ENCODE measurements at places on chromosomes 4 and X.

- peak; percentile 75 for DNase-seq
These were observed 24.8 kb downstream of the ZFYVE28 start for GRCh38 chr4:2393353-2394270.

- no peak for DNase-seq
These were observed 40.0 kb downstream of the PROM1 start for GRCh38 chr4:16043642-16044498.

DNA sequence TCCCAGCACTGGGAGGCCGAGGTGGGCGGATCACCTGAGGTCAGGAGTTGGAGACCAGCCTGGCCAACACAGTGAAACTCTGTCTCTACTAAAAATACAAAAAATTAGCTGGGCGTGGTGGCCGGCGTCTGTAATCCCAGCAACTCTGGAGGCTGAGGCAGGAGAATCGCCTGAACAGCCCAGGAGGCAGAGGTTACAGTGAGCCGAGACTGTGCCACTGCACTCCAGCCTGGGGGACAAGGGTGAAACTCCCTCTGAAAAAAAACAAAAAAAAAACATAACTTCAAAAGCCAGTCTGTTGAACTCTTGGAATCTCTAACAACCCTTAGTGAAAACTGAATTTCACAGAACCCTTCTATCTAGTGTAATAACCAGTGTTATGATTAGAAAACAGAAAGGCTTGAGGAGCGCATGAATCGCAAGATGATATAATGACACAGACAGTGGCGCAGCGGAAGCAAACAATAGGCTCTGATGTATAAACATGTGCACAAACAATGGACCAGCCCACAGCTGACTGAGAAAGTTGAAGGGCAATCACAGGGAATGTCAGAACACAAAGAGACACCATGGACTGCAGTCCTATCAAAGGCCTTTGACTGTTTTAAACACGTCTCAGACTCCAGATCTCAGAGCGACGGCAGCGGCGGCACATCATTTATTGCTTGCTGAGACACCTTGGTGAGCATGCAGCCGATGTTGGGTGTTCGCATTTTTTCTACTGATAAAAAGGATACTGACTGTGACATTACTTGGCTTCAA lies 81.6 kb downstream of the NSUN7 start:
- no peak for DNase-seq

DNA sequence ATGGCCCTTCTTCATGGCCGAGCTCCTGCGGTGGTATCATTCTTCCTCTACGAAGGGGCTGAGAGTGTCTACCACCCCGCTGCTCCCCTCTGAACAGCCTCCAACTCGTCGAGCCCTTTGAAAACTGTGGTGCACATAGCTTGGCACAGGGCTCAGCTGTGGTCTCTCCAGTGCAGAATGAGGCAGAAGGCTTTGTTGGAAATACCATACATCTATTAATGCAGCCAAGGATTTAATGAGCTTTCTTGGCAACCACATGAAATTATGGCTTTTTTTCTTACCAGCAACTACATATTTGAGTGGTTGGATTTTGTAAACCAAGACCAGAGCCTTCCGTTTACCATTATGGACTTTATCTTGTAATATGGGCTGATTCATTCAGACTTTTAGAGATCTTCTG lies 61.7 kb upstream of the CBR4 start:
- DNase-seq: no peak

DNA sequence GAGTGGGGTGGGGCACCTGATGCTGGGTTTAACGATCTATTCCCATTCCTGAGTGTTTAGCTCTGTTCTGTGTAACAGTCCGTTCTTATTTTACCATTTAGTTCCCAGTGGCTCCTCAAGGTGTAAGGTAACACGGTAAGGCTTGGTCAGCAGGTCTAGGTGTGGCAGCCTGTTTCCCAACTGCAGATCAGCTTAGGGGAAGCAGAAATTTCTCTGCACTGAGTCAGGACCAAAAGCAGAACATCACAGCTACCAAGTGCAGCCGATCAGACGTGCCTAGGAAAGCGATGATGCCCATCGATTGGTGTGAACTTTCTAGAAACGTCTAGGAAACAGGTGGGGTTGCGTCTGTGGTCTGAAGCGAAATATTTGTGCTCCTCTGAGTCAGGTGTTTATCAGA lies 240.1 kb downstream of the STIM2 start:
- no peak for DNase-seq

DNA sequence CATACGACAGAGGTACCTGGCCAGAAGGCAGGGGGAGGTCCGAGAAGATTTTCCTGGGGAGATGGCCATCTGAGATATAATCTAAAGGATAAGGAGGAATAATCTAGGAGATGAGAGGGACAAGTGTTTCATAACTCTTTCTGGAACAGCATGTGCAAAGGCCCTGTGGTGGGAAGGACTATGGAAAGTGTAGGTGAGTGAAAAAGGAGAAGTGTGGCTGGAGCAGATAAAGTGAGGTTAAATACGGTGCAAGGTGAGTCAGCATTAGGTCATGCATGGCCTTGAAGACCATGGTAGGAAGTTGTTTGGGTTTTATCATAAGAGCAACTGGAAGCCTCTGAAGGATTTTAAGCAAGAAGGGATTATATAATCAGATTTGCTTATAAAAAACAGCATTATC lies 34.6 kb upstream of the MTM1 start:
- DNase-seq: no peak

DNA sequence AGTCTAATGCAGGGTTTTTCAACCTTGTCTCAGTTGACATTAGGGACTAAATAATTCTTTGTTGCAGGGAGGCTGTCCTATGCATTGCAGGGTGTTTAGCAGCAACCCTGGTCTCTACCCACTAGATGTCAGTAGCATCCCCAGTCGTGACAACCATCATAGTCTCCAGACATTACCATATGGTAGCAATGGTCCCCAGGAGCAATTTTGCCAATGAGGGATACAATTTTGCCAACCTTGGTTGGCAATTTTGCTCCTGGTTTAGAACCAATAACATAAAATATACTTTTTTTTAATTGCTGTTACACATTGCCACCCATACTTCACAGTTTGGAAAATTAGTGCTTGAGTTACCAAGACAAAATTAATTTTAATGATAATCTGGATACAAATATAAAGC lies 6.0 kb downstream of the EREG start:
- DNase-seq: peak; percentile 48

- DNase-seq: no peak
These were observed 180.3 kb upstream of the PPARGC1A start for GRCh38 chr4:24070117-24070516.

DNA sequence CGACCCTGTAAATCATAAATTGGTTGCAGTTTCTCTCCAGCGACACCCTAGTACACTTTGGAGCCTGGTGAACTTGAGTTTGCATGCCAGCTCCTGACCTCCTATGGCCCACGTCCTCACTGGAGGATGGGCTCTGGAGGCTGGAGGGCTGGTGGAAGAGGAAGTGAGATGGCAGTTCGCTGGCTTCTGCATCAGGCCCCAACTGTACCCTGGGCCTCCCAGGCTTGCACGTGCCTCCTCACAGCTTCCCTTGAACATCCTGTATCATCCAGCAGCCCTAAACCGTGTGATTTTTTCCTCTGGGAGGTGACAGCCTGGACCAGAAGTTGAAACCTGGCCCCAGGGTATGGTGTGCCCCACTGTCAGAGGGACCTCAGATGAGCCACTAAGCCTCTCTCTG lies 78.5 kb downstream of the HTRA3 start:
- no peak for DNase-seq

DNA sequence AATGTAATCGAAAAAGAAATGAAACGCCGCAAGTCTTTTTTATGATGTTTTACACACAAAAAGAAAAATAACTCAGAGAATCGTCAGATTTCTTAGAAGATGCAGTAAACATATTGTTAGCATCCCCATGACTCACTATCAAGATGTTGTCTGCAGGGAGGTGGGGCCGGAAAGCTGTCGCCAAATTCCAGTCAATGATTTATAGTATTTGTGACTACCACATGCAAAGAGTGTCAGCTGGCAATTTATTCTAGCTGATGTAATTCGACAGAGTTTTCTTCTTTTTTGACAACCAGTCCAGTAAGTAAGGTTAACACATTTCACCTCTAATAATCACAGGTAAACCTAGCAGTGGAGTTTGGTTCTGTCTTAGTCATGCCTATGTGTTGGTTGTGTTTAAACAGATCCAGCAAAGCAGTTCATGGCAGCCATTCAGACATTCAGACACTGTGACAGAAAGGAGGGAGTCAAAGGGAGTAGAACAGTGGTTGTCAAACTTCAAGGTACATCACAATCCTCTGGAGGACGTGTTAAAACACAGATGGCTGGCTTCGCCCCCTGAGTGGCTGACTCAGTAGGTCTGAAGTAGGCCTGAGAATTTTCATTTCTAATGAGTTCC lies 19.8 kb upstream of the PPP1R2C start:
- no peak for DNase-seq

DNA sequence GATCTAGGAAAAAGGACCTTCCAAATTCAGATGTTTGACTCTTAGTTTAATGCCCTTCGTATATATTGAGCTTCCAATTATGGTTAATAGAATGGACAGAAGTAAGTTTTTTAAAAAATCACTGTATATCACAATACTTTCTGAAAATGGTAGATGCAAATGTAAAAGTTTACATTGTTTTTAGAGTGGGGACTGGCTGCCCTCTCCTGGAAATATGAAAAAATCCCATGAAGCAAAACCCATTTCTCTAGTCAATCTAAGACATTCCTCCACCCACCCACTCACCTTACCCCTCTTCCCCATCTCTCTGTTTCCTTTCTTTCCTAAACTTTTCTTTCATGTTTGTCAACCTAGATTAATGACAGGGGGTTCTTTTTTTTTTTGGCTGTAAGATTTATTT lies 134.5 kb downstream of the ARHGAP6 start:
- no peak for DNase-seq

- no peak for DNase-seq
These were observed 64.3 kb downstream of the TIGD2 start for GRCh38 chr4:89175611-89176010.

- peak; percentile 64 for DNase-seq
These were observed 201.5 kb upstream of the FAM241A start for GRCh38 chr4:111943796-111944203.

DNA sequence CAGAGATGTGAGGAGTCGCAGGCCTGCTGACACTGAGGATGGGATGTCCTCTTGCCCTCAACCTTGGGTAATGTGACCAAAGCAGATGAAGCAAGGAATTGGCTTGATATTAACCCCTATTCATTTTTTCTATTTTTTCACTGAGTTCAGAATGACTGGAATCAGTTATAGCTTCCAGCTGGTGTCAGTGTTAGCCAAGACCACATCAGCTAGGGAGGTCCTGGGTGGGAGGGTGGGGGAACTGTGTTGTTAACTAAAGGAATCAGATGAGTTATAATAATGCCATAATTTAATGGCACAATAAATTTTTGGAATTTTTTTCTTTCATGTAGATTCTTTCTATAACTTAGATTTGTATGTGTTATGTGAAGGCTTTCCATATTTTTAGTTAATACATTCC lies 91.9 kb downstream of the EGF start:
- DNase-seq: no peak

DNA sequence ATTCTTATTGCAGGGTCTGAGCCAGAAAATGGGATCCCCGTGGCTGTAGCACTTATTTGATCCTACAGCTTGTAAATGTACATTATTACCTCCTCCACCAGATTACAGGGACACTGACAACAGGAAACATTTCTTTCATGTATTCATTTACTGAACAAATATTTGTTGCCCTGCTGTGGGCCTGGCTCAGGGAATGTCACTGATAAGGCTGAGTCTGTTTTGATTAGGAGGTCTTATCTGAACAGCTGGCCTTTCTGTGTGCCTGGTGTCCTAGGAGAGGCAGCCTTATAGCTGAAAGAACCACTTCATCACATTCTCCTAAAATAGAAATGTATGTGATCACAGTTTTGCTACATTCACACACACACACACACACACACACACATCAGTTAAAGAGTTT lies 45.5 kb upstream of the PROM1 start:
- DNase-seq: no peak

GRCh38 chr4:13470379-13470778 lies 13.8 kb downstream of the RAB28 start:
- no peak for DNase-seq

GRCh38 chrX:21691512-21692018 lies 33.4 kb upstream of the KLHL34 start:
- DNase-seq: no peak

DNA sequence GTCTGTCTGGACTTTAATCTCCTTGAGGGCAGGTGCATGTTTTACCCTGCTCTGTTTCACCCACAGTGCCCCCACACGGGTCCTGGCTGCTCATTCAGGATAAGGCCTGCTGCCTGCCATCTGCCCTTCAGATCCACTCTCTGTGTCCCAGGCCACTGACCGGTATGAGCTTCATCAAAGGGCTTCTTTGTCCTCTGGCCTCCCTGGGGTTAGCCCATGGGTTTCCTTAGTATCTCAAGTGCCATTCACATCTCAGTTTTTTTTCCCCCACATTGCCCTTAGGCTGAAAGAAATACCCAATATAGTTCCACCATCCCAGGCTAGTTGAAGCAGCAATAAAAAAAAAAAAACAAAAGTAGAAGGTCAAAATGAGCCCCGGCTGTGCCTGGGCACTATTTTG lies 9.3 kb downstream of the CD99L2 start:
- no peak for DNase-seq

GRCh38 chrX:31266203-31267076 lies 194.6 kb upstream of the FTHL17 start:
- DNase-seq: peak; percentile 67

- DNase-seq: no peak
These were observed 129.9 kb upstream of the ADGRL3 start for GRCh38 chr4:61070269-61070668.

- DNase-seq: no peak
These were observed 78.0 kb upstream of the RXFP1 start for GRCh38 chr4:158443731-158444130.

DNA sequence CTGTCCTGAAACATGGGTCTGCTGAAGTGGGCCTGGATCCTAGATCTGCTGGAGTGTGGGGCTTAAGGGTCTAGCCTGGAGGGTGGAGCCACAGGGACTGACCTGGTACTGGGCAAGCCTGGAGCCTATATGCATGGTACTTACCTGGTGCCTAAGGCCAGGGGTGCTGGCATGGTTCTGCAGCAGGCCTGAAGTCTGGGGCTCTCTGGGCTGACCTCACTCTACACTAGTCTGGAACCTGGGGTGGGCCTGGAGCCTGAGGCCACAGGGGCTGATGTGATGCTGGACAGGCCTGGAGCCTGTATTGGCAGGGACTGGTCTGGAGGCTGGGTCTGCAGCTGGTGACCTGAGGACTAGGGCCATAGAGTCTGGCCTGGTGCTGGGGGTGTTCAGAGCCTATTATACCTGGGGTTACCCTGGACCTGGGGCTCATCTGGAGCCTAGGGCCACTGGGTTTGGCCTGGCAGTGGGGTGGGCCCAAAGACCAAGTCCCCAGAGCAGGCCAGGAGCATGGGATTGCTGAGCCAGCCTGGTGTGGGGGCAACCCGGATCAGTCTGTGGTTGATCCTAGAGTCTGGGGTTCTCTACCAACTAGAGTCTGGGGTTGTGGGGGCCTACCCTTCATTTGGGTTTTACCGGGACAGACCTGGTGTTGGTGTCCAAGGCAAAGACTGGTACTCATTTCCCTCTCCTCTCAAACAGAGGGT lies 179.6 kb downstream of the SLC4A4 start:
- no peak for DNase-seq

DNA sequence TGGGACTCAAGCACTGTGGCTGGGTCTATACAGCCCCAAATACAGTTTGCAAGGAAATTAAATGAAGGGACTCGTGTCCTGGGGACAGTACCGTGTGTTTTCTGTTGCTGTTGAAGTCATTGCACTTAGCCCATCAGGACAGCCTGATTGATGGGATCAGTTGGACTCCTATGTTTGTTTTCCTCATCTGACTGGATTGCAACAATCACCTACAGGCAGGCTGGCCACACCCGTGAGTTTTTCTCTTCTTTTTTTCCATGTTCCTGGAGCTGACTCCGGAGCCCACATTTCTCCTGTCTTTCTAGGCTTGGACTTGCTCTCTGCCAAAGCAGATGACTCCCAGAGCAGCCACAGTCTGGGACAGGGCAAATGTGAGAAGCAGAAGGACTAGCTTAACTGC lies 38.1 kb downstream of the RTL9 start:
- no peak for DNase-seq
